ENCODE measurements at places on chromosomes 6 and 20.

DNA sequence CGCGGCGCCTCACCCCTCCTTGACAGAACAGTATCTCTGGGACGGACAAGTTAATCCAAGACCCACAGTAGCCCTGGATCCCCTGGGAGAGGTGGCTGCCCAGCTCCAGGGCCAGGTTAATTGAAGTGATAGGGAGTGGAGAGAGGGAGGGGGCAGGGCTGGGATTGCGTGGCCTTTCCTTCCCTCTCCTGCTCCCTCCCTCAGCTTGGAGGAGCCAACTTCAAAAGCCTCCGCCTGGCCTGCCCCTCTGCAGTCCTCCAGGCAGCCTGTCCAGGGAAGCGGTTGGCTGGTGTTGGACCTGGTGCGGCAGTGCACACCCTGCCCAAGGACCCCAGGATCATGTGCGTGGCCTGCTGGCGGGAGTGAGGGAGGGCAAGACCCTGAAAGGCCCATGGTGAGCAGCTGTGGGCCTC, at the start of gene C20orf204:
C20orf204 (plus strand) TSS at position 250 of the 413 bp plus-strand sequence; CDS start at position 392, 142 bp downstream.
- DNase-seq, result no peak

GRCh38 chr6:84774985-84775284, 10.5 kb upstream of the TBX18 start:
- no peak for DNase-seq

DNA sequence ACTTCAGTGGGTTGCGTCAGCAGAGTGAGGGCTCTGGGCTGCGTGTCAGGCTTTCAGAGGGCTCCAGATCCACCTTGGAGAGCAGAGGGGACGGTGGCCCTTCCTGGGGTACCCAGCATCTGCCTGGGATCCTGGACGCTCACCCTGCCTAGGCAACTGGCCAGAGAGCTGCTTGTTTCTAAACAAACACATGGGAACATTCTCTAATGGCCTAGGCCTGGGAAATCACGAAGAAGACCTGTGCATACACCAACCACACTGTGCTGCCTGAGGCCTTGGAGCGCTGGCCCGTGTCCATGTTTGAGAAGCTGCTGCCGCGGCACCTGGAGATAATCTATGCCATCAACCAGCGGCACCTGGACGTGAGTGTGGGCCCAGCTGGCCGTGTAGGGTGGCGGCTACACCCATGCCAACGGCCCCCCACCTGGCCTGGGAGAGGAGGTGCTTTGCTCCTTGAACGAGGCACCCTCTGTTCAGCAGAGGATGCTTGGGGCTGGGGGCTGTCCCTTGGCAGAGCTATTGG, 32.2 kb downstream of the PYGB start:
- peak; percentile 98 for DNase-seq

DNA sequence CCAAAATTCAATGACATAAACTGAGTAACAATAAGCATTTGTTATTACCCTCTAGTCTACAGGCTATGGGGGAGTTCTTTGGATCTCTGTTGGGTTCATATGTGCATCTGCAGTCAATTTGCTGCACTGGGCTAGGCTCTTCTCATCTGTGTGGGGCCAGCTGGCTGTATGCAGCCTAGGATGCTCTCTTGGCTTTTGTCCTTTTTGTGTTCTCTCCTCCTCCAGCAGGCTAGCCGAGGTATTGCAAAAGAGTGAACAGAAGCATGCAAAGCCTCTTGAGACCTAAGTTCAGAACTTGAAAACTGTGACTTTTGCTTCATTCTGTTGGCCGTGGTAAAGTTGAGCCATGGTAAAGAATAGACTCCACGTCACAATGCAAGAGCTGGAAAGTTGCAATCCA, 62.8 kb upstream of the FOXO3 start:
- DNase-seq, result no peak

DNA sequence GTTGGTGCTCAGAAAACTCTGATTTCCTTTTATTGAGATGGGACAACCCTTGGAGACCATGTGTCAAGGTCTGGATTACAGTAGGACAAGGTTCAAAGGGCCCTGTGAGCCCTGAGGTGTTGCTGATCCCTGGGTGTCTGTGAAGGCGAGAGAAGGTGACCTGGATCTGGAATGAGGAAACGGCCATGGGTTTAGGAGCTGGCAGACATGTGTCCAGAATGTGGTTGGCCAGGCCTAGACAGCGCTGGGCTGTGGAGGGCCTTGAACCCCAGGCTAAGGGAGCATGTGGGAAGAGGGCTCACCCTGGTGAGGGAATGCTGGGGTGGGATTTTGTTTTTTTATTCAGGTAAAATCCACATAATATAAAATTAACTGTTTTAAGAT, 24.9 kb downstream of the PCMTD2 start:
- no peak for DNase-seq

DNA sequence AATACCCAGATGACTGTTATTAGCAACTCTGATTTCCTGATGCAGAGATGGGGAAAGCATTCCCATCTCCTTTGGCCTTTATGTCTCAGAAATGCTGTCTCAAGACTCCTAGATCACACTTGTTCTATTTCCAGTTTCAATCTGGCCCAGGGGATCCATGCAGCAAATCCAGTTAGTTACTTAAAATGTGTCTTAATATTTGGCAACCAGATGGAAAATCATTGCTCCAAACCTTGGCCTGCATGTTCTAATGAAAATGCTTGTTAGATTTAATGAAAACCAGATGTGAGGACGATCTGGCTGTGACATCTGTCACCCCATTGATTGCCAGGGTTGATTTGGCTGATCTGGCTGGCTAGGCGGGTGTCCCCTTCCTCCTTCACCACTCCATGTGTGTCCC, 125.2 kb downstream of the TSHZ2 start:
- DNase-seq, result no peak

DNA sequence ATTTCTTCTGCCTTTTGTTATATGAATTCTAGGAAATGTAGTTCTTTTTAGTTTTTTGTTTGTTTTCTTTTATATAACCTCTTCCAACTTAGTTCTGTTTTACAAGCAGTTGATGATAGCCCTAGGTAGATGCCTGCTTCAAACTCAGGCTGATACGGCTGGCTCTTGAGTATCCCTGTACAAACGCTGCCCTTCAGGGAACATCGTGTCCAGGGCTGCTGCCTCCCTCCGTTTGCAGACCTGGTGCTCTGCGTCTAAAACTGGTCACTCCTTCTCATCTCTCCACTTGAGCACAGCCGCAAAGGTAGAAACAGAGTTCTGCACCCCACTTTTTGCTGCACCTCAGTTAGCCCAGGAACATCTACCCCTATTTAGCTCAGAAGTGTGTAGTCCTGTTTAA, 310.1 kb downstream of the PRL start:
- peak; percentile 22 for DNase-seq

- no peak for DNase-seq
These were observed 41.2 kb downstream of the ISM1 start for GRCh38 chr20:13262302-13262650.

DNA sequence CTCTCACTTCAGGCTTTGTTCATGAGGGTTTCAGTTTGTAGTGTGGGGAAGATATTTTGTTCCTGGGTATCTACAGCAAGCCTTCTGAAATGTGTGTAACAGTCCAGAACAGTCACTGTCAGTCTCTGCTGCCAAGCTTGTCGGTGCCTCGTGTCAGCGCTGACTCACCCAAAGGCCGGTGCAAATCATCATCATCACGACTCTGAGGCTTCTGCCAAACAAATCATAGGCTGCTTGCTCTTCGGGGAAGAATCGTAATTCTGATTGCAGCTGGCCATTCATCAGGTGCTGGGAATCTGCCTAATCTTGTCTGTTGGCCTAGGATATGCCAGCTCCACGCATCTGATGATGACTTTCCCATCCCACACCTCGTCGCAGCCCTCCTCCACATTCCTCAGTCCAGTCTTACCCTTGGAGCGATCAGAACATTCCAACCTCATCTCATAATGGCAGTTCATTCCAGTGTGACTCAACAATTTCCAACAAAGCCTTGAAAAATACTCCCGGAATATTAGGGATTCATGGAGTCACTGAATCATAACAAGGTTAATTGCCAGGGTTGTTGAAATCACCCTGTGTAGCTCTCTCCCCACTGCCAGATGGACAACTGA, 40.9 kb downstream of the ALDH8A1 start:
- DNase-seq, result no peak

DNA sequence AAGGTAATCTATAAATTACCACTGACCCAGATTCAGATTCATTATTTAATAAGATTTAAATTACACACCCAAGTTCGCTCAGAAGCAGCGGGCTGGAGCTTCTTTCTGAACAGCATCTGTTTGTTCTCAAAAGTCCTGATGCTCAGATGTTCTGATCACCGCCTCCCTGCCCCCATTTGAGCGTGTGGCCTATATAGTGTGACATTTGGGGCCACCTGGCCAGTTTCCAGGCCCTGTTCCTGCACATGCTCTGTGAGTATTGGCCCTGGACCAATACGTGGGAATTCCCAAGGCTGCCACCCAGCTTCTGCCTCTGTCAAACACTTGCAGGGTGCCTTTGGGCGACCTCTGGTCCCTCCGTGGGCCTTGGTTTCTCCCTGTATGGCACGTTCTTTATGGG, 228.8 kb downstream of the TFAP2C start:
- no peak for DNase-seq

DNA sequence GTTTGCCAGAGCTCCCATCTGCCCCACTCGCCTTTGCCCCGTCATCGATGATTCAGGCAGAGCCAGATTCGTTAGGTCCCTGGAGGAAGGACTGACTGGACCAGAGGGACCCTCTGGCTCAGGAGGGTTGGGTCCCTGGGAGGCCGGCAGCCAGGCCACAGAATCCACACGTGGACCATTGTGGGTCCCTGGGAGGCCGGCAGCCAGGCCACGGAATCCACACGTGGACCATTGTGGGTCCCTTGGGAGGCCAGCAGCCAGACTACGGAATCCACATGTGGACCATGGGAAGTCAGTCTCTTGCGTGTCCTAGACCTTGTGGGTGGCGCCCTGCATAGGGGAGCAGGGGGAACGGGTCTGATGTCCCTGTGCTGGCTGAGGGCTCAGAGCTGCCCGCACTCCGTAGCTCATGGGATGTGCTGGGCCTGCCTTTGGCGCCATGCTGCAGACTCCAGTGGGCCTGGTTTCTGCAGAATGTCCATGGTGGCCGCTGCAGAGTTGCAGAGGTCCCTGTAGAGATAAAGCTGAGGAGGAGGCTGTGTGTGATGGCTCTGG, 23.5 kb downstream of the UCKL1 start:
- no peak for DNase-seq

- DNase-seq, result no peak
These were observed 3.9 kb upstream of the CNPY3 start for GRCh38 chr6:42925248-42925857.

- no peak for DNase-seq
These were observed 45.4 kb downstream of the MKKS start for GRCh38 chr20:10388597-10388996.

GRCh38 chr20:49889935-49890333, 25.4 kb downstream of the SPATA2 start:
- no peak for DNase-seq

DNA sequence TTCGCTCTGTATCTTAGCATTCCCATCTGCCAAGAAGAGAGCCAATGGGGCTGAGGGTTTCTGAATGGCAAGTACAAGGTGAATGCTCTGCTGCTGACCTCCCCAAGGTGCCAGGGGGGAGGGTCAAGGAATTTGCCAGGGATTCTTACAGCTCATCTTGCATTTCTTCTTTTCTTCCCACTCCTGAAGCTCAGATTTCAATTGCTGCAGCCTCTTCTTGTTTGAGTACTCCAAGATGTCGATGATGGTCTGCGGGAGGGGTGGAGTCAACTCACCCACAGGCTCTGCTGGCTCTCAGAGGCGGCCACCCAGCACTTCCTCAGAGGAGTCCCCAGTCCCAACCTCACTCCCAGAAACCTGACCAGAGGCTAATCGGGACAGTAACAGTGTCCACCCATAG, 12.4 kb downstream of the C20orf96 start:
- no peak for DNase-seq

DNA sequence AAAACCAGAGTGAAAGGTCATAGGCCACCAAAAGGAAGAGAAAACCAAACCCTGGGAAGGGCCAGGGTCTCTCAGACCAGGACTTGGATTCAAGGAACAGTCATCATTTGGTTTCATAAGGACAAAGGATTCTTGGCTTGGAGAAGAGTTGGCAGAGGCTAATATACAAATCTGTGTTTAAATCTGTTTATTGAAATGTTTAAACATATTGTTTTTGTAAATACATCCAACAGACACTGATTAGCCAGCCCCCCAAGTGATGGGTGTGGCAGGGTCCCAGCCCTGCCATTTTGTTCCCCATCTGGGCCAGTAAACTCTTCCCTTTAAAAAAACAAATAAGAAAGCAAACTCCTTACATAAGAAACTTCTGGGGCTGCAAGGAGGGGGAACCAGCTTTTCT, 6.1 kb upstream of the ZNF831 start:
- no peak for DNase-seq

- DNase-seq, result no peak
These were observed 110.1 kb downstream of the GRM4 start for GRCh38 chr6:34035704-34036356.

- DNase-seq, result no peak
These were observed 17.7 kb downstream of the OSBPL2 start for GRCh38 chr20:62255976-62256375.

GRCh38 chr20:18987781-18988360, 174.3 kb downstream of the SCP2D1 start:
- DNase-seq, result no peak

DNA sequence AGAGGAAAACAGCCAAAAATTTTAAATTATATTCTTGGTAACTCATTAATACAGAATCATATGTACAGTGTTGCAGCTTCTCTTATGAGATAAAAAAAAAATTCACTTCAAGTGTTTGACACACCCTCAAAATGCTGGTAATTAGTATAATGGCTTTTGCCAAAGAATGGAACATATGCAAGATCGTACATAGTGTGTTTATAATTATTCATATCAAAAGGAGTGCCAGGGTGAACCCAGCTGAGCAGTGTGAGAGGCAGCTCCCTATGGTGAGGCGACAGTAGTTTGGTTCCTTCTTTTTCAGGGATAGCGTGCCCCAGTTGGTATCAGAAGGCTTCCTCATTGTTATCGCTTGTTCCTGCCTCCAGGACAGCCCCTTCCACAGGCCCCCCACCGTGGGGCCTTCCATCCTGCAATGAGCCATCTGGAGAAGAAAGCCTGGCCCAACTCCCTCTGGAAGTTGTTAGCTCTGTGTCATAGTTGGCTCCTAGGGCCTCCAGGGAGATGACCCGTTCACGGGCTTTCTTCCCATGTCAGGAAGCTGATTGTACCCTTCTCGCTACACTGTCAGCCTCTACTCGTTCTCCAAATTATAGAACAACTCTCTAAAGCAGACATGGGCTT, 150.7 kb downstream of the FRK start:
- no peak for DNase-seq

- peak; percentile 76 for DNase-seq
These were observed 638 bp upstream of the PPP1R18 start for GRCh38 chr6:30686908-30687658.

GRCh38 chr6:145015739-145016558, 719.4 kb downstream of the EPM2A start:
- DNase-seq, result no peak
